GM10248 (cell line): ENCODE measurements at places on chromosomes 16 and 17.

DNA sequence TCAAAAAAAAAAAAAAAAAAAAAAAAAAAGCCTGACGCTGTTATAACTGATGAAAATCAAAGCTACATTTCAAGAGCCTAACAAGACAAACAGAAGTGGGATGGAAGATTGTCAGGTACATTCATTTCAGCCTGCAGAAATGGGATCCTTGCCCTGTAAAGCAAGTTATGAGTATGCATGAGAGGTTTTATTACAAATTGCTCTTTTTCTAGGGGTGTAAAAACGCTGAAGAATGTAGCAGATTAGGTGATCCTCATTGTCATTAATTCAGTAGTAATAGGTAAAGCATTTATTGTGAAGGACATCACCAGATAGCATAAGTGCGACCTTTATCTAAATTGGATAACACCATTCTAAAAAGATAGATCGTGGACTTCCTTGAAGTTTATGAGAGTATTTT lies 208.3 kb downstream of the KCNJ2 start:
- no peak for DNase-seq

DNA sequence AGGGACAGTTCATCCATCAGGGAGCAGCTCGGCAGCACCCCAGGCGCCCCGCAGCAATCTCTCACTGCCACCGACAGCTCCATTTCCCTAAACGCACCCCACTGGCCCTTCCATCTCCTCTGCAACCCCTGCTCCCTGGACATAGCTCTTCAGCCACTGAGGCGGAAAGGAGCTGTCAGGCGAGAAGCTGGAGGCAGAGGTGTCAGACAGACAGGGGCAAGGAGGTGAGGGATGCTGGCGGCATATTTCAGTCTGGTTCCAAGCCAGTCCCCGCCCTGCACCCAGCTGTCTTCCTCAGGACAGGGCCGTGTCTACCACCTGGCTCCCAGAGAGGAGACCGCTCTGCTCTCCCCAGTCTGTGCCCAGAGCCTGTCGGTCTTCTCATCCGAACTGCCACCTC lies 9.7 kb downstream of the ACLY start:
- DNase-seq = no peak

- no peak for DNase-seq
Observed at GRCh38 chr17:18300725-18301480, 13.9 kb downstream of the TOP3A start.

GRCh38 chr17:56884483-56885311 lies 29.2 kb downstream of the TRIM25 start:
- DNase-seq = no peak

DNA sequence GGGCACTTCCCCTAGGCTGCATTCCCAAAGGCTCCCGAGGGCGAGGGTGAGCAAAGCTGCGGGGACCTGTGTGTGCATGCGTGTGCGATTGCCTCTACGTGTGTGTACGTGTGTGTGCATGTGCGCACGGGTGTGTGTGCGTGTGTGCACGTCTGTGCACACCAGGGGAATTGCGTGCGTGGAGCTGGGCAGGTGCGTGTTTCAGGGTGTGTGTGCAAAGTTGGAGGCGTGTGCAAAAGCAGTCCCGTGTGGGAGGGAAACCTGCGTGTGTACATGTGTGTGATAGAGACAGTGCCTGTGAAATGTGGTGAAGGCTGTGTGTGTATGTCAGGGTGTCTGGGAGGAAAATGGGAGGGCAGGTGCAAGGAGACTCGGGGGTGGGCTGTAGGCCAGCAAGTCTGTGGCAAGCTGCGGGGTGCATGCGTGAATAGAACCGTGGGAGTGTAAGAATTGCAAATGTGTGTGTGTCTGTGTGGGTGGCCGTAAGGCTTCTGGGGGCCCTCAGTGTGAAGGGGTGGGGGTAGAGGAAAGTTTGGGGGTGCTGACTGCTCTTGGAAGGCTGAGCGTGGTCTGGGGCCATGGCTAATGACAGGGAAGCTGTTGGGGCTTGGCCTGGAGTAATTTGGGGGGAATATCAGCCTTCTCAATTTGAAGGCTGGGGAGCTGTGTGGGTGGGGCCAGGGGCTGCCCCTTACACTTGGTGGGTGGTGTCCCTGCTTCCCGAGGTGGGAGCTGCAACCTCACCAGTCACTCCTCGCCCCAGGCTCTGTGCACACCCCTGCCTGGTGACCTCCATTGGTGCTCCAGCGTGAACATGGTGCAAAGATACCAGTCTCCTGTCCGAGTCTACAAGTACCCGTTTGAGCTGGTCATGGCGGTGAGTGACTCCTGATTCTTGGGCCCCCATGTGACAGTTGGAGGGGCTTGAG lies 644 bp downstream of the SEC14L5 start:
- no peak for DNase-seq

DNA sequence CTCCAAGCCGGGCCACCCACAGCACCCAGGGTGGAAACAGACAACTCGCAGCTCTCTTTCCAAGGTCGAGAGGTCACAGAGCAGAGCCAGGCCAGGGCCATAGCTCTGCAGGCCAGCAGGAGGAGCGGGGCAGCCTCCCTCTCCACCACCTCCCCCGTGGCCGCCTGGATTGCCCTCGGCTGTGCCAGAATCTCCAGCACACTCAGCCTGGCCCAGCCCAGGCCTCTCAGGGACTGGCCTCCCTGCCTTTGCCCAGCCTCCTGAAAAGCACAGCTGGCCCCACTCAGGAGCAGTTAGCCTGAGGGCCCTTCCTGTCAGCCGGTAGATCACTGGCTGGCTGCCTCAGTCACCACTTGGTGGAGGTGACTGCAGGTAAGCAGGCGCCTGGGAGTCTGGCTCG lies 85.8 kb upstream of the SEC14L1 start:
- no peak for DNase-seq

DNA sequence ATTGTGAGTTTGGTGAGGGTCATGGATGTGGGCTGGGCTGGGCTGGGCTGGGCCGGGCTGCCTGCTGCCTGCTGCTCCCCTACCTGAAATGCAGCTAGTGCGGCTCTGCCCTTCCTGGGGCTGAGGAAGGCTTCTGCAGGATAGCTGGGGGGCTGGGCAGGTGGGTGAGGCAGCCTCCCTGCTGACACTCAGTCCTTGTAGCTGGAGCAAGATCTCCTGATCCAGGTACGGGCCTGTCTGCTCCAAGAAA lies 4.7 kb downstream of the RPL13 start:
- no peak for DNase-seq

GRCh38 chr17:63490329-63490728 lies 13.5 kb downstream of the ACE start:
- DNase-seq = no peak
